ENCODE measurements at places on chromosomes 2 and 18. TPM values are rescaled to one million over a fixed set of nuclear protein-coding genes. Genes with fewer than 3 reads are reported as not detected.

DNA sequence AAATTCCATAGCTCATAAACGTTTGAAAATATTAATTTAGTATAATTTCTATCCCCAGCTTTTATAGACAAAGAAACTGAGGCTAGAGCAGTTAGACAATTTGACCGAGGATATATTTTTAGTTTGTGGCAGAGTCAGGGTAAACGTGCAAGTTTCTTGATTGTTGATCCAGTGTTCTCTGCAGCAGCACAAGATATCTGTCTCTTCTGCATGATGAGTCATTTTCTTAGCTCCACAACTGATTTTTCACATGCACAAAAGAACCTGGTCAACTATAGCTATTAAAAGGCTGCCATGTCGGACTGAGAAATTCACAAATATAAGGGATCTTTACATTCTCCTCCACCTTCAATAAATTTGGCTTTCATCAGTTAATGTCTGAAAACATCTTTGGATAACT is 143.4 kb upstream of the CYP26B1 start:
- no peaks in the 10 kb centered on the region for H3K27me3 ChIP-seq
- no peaks in the 10 kb centered on the region for H3K36me3 ChIP-seq
- peaks cover 9% of the 10 kb centered on the region for H3K4me1 ChIP-seq
- no peak overlapping the region for H3K4me3 ChIP-seq
- no peak for DNase-seq
- no peak overlapping the region for H3K27ac ChIP-seq

- no peak overlapping the region for H3K27ac ChIP-seq
- H3K27me3 ChIP-seq: peaks cover 55% of the 10 kb centered on the region
- H3K36me3 ChIP-seq: no peaks in the 10 kb centered on the region
- H3K4me1 ChIP-seq: peaks cover 79% of the 10 kb centered on the region
- no peak overlapping the region for H3K4me3 ChIP-seq
Measured at GRCh38 chr18:57437766-57438671, 2.8 kb downstream of the ONECUT2 start.

DNA sequence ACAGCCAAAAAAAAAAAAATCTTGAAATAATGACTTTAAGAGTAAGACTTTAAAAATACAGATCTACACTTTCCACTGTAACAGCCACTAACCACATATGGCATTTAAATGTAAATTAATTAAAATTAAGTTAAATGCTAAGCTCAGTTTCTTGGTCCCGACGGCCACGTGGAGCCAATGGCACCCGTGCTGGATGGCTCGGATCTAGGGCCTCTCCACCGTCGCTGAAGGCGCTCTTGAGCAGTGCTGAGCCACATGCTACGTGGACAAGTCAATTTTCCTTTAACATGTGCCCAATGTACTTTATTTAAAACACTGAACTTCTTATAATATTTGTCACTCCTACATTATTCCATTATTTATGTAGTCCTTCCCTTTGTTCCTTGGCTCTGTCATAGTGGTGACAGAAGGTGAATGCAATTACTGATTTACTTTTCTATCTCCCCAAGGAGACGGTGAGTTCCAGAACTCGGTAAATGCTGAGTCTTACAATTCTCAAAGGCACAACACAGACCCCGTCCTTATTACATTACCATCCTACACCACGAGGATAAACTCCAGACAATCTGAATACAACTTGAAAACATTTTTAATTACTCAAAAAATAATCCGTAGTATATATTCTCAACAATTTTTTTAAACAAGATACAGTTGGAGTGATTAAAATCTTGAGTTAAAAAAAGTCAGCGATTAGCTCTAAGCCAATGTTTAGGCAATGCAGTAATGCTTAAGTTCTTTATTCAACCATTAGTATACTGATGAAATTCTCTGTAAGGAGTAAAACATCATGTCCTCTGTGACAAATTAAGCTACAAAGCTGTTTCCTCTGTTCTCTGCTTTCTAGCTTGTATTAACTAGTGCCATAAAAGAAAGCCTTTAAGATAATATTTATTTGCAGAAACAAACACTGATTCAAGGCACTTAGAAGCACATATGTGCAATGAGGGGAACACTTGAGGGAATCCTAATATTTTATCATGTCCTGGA is 95.1 kb downstream of the AFF3 start:
- H3K27ac ChIP-seq: no peak overlapping the region
- no peaks in the 10 kb centered on the region for H3K36me3 ChIP-seq

GRCh38 chr18:49854681-49855080 is 41.3 kb upstream of the ACAA2 start:
- H3K4me3 ChIP-seq: no peak overlapping the region
- H3K36me3 ChIP-seq: no peaks in the 10 kb centered on the region
- no peak overlapping the region for H3K27ac ChIP-seq
- H3K27me3 ChIP-seq: no peaks in the 10 kb centered on the region
- no peak for DNase-seq

The MOCOS gene
- 5.3 TPM for total RNA-seq

The SCN2A gene
- 0.21 TPM for total RNA-seq

The ASPRV1 gene
- total RNA-seq: 0.18 TPM
